ENCODE measurements at places on chromosomes 3 and 15.

- DNase-seq: no peak
Observed at GRCh38 chr15:80384432-80384831, 19.8 kb upstream of the ARNT2 start.

- no peak for DNase-seq
Observed at GRCh38 chr15:48090666-48091065, 30.1 kb upstream of the SLC24A5 start.

DNA sequence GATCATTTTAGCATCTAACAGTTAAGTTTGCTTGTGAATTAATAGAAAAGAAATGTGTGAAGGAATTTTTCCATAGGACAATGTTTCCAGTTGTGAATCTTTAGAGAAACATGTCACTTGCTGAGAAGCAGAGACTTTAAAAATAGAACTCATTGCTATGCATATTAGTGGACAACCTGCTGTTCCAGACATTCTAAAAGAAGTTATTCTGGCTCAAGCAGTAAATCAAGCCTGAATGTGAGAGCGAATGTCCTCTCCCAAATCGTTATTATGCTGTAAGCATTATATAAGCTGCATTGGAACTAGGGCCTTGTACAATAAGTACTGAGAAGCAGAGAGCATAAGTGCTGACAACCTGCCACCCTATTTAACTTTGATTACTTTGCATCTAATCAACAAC lies 990.9 kb downstream of the PLOD2 start:
- DNase-seq: no peak

DNA sequence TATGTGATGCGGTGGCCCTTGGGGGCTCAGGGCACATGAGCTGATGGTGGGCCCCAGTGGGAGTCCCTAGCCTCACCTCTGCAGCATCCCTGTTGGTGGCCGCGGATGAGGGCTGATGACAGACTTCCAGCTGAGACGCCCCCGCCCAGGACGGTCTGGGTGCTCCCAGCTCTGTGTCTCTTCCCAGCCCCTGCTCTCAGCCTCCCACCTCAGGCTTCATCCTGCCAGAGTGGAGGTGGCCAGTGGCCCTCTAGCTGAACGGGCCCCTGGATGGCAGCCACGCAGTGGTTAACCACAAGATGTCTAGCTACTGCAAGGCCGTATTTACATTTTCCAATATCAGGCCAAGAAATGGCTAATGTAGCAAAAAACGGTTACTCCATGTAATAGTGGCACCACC lies 205.3 kb upstream of the LINGO1 start:
- DNase-seq: no peak

- no peak for DNase-seq
Observed at GRCh38 chr15:50107591-50108408, 11.2 kb downstream of the ATP8B4 start.

GRCh38 chr15:74857082-74857655 lies 14.2 kb upstream of the ULK3 start:
- DNase-seq: no peak

- no peak for DNase-seq
Observed at GRCh38 chr3:182651461-182651860, 141.8 kb upstream of the ATP11B start.

GRCh38 chr15:98121957-98122356 lies 161.5 kb downstream of the ARRDC4 start:
- DNase-seq: no peak

- no peak for DNase-seq
Observed at GRCh38 chr15:88657326-88658069, 18.7 kb downstream of the ISG20 start.

DNA sequence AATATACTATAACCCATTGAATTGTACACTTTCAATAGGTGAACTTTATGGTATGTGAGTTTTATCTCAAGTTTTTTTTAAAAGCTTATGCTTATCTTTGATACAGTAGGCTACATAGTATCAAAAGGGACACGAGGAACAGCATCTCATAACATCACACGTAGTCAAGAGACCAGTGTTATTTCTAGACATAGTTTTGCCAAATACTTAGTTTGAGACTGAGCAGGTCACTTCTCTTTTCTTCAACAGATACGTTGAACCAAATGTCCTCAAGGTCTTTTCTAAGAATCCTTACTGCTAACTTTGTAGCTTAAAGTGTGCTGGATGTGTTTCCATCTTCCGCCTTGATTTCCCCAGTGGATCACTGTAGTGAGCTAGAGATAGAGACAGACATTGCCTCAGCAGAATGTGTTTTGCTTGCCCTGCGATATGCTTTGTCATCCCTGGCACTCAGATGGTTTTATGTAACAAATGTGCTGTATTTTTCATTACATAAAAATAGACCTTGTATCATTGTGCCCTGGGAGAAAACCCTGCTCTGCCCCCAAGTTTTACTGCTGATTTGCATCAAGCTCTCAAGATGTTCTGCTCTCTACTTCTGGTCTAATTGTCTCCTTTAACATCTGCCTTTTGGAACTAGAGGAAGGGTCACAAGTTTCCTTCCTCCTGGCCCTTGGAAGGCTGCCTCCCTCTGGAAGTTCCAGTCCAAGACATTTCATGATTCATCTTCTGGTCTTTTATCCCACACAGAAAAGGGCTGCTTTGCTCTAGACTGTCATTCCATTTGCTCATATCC lies 426.4 kb upstream of the RGMA start:
- no peak for DNase-seq

DNA sequence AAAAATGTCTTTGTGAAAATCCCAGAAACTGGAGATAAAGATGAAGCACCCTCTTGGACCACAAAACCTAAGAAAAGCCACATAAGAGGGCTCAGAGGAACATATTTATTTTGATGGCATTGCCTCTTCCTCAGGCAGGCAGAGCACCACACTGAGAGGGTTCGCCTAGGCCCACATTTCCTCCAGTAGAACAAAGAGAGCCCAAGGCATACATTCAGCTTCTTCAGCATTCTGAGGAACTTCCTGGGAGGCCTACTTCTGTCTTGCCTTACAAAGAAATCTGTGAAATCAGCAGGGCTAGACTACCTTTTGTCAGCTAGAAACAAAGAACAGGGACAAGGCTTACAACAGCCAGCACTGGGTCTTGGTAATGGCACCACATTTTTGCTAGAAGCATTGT lies 1325.3 kb downstream of the SI start:
- DNase-seq: no peak

- DNase-seq: no peak
Observed at GRCh38 chr3:32586356-32586755, 15.7 kb upstream of the DYNC1LI1 start.

GRCh38 chr15:73982222-73982962 lies 9.7 kb downstream of the STOML1 start:
- DNase-seq: no peak

DNA sequence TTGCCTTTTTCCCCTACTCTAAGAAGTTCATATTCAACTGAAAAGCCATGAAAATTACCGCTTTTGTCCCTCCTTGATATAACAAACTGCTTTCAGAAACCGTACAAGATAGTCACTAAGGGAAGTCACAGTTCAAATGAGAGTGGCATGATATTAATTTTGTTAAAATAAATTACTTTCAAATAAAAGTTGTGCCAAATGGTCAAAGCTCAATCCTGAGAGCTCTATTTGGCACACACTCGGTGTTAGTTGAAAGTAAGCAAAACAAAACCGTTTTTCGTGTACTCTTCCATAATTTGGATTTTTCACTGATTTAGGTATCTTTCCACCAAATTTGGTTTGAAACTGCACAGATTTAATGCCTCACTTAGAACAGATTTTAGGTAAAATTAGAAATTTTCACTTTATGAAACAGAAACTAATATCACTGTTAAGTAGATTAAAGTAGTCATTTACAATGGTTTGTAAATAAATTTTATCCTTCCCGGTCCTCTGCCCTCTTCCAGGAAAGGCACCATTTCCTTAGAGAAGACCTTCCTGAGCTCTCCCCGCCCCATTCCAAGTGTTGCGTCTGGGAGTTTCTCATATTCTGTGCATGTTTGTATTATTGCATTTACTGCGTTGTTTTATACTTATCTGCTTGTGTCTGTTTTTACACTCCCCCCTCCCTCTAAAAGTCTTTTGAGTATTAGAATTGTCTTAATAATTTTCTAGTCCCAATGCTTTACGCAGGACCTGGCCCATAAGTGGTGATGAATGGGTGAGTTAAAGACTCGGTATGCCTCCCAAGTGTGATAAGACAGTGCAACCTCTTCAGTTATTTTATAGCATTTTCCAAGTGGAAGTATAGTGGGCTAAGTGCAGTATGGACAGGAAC lies 853 bp downstream of the TCAIM start:
- no peak for DNase-seq

DNA sequence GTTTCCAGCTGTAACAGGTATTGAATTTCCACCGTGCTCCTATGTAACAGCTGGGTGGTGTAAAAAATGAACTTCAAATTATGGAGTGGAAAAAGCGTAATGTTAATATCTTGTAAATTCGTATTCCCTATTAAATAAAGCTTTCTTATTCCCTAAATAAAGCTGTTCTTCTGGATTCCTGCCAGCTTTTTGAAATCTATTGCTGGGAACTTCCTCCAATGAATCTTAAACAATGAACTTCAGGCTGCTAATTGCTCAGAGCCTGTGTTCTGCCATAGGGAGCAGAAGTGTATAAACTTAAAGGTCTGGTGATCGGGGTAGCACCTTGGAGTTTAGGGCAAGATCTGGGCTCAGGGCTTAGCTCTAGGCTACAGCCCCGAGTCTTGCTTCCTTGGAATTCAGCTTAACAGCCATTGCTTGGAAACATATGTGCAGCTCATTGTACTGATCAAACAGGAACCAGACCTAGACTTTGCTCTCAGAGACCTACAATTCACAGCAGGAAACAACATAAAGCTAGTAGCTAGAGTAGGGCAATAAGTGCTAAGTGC lies 1.4 kb downstream of the ARL14 start:
- no peak for DNase-seq

- no peak for DNase-seq
Observed at GRCh38 chr3:148815316-148816110, 12.1 kb upstream of the CPB1 start.

GRCh38 chr3:184295771-184296170 lies 3.3 kb upstream of the PSMD2 start:
- DNase-seq: no peak

GRCh38 chr3:152050903-152051302 lies 177.5 kb downstream of the SUCNR1 start:
- DNase-seq: no peak

DNA sequence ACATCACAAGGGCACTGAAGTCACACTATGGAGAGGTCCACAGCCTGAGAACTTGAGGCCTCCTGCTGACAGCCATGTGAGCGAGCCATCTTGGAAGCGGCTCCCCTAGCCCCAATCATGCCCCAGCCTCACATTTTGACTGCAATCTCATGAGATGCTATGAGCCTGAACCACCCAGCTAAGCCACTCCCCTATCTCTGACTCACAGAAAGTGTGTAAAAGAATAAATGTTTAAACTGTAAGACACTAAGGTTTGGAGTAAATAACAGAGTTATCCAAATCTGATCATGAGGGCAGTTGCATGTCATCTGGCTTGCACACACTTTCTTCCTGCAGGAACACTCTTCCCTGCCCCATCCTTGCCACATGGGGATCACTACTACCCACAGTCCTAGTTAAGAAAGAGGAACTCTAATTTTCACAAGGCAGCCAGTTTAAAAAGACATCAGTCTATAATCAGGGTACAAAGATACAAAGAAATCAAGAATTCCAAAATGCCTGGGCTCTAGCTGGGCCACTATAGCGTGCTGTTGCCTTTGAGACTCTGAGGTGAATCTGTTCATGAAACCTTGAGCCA lies 494.2 kb downstream of the FOXP1 start:
- DNase-seq: no peak

GRCh38 chr3:113531826-113532697 lies at the start of gene SIDT1:
TSS of gene SIDT1 (plus strand) at chr3:113532555. CDS start at chr3:113533022, 467 bp downstream.
- DNase-seq: peak; percentile 37

Measured in stimulated activated CD4-positive, alpha-beta T cell treated with anti-CD3 and anti-CD28 coated beads, Interleukin-1b, Interleukin-23, amount 100 ng/mL, for 1 hour (primary cell).